ENCODE measurements at places on chromosomes 1 and 21.
A peak's percentile ranks its signal among the peaks of the same experiment; 100 is the strongest.

DNA sequence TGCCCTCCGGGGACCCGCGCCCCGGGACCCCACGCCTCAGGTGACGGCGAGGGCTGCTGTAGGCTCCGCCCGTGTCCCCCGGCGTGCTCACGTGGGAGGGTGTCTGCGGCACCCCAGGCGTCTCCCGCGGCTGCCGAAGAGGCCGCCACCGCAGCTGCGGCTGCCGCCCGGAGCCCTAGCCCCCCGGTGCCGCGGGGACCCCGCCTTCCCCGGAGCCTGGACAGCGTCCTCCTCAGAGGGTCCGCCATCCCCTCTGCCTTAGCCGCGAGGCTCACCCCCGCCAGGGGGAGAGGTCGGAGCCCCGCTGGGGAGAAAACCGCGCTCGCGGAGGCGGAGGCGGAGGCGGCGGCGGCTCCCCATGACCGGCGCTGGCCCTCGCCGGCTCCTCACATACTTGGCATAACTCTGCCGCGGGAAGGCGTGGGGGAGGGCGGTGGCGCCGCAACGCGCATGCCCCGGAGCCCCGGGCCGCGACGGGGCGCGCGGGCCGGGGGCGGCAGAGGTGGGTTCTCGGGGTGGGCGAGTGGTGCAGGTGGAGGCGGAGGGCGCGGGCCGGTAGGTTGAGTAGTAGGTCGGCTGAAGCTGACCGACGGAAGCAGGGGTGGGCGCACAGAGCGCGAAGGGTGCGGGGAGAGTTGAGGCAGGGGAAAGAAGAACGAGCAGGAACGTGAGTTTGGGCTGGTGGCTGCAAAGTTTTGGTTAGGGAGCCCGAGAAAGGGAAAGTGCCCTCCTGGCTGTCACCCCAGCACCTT is 700 bp upstream of the SYDE2 start:
- peak; percentile 46 for DNase-seq

- DNase-seq: no peak
These were observed 5.6 kb upstream of the SLC25A34 start for GRCh38 chr1:15730423-15730822.

GRCh38 chr1:212289262-212290077 is 4.3 kb downstream of the PPP2R5A start:
- DNase-seq: no peak

DNA sequence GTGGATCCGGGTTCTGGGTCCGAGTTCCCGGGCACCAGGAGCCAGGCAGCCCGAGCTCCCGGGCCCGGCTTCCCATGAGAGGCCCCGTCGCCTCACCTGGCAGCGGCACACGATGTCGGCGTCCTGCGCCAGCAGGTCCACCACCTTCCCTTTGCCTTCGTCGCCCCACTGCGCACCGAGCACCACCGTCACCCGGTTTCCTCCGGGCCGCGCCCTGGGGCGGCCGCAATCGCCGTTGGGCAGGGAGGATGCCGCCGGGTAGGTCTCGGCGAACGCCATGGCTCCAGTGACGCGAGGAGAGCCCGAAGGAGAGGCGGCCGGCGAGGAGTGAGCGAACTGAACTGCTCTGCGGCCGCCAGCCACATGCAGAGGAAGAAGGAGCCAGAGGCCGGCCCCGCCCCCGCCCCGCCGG is at the start of gene ADSS2:
ADSS2 (minus strand) TSS at position 371 of the 412 bp plus-strand sequence; CDS start at position 279, 92 bp downstream.
- DNase-seq: no peak

- DNase-seq: no peak
These were observed 16.4 kb upstream of the RAB29 start for GRCh38 chr1:205791568-205792180.

GRCh38 chr1:168134132-168134531 is 2.6 kb downstream of the GPR161 start:
- DNase-seq: no peak

DNA sequence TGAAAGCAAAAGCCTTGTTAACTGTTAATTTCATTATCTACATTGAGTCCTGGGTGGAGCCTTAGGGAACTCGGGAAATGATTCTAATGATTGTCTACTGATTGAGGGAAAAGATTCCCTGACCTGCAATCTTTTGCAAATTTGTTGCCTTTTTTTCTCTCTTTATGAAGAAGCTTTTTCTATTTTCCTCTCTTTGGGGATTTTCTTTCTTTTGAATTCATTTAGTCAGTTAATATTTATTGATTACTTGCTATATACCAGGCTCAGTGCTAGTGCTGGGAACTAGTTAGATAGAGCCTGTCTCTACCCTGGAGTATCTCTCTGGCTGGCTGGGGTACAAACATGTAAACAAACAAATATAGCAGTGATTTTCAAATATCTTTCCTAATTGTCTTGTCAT is 71.2 kb upstream of the CACYBP start:
- no peak for DNase-seq

DNA sequence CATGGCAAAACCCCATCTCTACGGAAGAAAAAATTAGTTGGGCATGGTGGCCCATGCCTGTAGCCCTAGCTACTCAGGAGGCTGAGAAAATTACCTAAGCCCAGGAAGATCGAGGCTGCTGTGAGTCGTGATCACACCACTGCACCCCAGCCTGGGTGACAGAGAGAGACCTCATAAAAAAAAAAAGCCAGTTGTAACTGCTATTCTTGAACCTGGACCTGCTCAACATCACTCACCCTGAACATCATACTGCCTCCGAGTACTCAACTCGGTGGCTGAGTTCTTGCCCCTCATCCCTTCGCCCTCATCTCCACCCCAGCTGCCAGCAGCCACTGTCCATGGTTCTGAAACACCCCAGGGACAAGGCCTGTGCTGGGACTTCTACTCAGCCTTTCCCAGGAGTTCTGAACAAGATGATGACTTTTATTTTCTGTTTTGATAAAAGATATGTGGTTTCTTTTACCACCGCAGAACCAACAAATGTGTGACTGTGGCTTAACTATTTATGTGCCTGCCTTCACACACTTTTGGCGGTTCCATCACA is 5.4 kb upstream of the DISP3 start:
- DNase-seq: no peak

GRCh38 chr1:184365699-184366098 is 21.1 kb upstream of the C1orf21 start:
- DNase-seq: no peak

GRCh38 chr1:42981871-42982270 is 23.2 kb upstream of the SLC2A1 start:
- DNase-seq: no peak

DNA sequence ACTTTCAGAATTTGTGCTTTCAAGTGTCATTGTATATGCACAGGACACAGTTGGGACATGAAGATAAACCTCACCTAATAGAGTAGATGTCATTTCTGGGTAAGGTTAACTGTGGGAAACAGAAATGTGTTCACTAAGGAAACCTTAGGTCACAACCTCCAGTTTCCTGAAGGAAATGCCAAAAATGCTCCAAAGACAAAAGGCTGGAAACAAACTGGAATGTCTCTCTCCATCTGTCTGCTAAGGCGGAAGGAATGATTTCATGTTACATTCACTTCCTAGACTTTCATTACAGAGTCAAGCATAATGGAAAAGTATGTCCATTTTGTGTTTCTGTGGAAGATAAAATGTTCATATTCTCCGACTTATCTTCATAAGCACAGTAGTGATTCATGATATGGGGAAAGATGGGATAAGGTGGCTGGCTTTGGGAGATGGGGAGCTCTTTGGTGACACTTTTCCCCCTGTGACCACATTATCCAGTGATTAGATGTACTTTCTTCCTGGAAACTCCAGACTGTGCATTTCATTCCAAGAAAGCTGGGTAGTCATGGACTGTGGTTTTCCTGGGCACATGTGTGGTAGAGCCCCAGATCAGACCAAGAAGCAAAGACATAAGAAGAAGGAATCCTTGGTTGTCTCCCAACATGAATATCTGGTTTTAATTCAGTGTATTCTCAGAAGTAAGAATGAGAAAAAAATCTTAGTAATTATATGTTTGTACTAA is 5.7 kb downstream of the S1PR1 start:
- DNase-seq: no peak
